ENCODE measurements at places on chromosomes 1 and 21.

DNA sequence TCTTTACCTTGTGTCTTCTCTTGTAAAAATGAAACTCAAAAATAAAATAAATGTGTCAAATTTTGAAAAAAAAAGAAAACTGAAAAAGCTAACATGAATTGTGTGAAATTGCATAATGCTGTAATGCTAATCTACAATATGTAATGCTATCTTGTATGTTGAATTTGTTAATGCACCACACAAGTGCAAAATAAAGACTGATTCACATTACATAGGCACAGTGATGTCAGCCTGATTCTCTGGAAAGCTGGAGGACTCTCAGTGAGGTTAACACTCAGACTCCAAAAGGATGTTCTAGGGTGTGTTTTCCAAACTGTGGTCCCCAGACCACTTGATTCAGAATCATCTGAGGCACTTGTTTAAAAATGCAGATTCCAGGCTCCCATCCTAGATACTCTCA lies 25.6 kb downstream of the SYT11 start:
- no peak for DNase-seq

DNA sequence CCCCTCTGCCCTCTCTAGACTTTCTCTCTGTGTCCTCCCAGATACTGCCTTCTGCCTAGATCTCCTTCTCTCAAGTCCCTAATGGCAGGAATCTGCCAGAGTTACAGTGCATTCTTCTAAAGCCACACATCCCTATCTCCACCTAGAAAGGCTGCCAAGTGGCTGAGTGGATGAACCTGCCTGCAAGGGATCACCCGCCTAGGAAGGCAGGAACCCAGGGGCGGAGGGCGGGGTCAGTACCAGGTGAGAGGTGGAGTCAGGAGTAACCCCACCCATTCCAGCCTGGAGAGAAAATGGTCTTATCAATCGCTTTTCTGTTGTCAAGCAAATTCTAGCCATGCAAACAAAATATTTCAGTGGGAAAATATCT lies 60.8 kb downstream of the BCAR3 start:
- no peak for DNase-seq

GRCh38 chr1:94382201-94382600 lies 36.0 kb upstream of the ABCD3 start:
- no peak for DNase-seq

DNA sequence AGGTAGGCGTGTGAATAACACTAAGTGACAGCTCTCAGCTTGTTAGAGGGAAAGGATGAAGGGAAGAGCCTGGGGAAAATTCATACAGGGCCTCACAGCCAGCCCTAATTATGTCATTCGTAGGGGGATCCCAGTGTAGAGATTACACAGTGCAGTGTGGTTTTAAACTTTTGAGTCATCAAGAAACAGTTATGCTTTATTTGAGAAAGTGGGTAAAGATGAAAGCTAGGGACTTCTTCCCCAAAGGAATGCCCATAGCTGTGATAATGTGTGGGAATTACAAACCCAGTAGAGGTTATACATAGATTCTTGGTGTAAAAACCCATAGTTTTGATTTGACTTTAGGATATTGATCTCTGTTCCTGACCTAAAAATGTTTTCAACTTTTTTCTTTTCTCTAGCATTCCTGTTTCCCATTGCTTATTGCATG lies 1.9 kb downstream of the TTF2 start:
- DNase-seq: peak; percentile 25

DNA sequence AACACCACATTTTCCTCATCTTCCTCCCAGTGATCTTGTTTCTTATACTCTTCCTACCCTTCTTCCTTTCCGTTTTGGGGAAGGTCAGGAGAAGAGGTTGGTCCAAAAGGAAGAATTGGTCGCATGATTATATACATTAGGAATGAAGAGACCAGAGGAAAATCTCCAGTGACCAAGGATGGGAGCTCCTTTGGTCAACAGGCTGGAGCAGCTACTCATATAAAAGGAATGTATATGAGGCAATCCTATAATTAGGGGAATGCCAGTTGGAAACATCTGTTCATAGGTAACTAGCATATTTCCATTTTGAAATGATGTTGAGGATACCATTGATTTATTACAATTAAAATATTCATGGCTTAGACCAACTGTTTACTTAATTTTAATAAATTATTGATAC lies 114.5 kb downstream of the LRRC40 start:
- DNase-seq: peak; percentile 20

DNA sequence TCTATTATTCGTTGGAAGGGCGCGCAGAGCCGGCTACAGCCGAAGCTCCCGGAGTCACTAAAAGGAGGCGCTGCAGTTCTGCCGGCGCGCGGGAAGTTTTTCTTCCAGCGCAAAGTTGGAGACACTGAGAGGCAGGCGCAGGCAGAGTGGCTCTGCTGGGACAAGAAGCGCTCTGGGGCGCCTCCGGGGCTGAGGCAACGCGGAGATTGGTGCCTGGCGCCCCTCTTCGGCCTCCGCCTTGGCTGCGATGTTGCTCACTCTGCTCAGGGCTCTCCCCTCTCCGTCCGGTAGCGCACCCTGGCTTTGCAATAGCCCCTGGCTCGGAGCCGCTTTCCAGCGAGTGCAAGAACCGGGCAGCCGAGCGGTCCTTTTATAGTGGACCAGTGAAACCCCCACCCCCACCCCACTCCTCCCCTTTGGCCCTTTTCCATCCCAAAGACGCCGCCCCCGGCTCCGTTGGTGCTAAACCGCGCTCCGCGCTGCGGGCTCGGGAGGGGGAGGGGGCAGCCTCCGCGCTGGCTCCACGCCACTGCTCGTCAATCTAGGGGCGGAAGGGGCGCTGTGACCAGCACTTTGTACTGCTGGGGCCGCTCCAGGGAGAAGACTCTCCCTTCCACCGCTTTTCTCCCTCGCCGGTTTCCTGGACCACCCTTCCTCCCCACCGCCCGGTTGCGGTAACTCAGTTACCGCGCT lies at the start of gene ADAMTS1:
ADAMTS1 (minus strand) TSS at position 344 of the 693 bp plus-strand sequence. CDS start 455 bp downstream, outside the sequence.
- peak; percentile 80 for DNase-seq

DNA sequence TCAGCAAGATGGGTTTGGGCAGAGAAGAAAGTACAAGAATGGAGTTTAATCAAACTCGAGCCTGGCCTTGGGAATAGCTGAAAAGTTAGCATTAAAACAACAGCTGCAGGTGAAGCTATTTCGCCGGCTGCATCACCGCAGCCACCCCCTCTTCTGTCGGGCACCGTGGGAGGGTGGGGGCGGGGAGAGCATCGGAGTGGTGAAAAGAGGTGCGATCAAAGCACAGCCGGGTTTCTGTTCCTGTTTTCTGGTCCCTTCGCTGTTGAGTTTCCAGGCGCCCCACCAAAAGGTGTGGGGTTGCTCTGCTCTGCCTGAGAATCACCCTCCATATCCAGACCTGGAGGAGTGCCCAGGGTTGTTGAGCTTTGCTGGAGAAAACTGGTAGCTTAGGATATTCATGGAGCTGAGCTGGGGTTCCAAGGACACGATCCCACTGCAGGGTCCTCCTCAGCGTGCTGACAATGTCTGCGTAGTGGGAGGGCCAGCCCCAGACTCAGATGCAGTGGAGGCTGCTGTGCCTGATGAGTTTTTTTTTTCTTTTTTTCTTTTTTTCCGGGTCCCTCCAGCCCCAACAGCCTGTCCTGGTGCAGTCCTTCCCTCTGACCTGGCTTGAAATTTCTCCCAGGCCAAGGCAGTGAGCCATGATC lies 127.5 kb upstream of the C1orf174 start:
- no peak for DNase-seq

DNA sequence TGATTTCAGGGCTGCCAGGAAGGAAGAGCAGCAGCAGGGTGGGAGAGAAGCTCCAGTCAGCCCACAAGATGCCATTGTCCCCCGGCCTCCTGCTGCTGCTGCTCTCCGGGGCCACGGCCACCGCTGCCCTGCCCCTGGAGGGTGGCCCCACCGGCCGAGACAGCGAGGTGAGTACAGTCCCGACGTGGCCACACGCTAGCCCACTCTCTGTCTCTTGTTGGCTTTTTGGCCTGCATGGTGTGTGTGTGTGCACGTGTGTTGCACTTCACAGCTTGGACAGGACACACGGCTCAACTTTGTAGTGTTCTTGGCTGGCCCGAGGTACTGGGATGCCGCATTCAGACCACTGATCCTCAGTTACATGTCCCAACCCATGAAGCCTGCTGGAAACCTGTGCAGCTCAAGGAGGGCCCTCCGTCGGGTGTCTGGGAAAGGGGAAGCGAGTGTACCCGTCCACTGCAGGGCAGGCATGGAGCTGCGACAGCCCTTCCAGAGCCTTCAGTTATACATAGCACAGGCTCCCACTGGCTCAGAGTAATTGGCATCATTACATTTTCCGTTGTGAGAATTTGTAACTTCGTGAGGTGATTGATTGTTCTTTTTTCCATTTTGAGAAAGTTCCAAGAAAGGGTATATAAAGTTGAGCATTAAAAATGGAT lies 454 bp downstream of the CORT start:
- DNase-seq: no peak

- no peak for DNase-seq
These were observed 7.6 kb downstream of the UBASH3A start for GRCh38 chr21:42411197-42411869.

DNA sequence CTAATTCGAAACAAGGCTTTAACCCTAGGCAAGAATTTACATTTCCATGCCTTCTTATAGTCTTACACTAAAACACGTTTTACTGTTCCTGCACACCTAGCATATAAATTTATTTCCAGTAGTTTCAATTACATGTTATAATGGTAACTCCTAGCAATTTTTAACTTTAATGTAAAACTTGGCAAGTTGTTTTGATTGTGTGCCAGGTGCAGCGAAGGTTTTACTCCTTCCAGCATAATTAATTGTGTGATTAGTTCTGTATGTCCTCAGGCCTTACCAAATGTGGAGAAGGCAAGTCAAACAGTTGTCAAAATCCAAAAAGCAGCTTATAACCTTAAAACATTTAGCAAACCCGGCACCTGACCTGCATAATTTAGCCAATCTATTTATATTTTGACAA lies 114.8 kb downstream of the KCNK1 start:
- no peak for DNase-seq

- DNase-seq: no peak
These were observed 371 bp downstream of the ARID1A start for GRCh38 chr1:26696119-26696653.

GRCh38 chr1:20321573-20321972 lies 30.9 kb downstream of the VWA5B1 start:
- no peak for DNase-seq

GRCh38 chr1:152034654-152035538 lies 1.9 kb downstream of the S100A11 start:
- DNase-seq: no peak

- DNase-seq: no peak
These were observed at the start of gene NT5C1A for GRCh38 chr1:39671793-39672550. NT5C1A (minus strand) TSS chr1:39672107; CDS start chr1:39672038, 69 bp downstream.

GRCh38 chr1:169902751-169903150 lies 9.1 kb upstream of the SCYL3 start:
- DNase-seq: no peak

DNA sequence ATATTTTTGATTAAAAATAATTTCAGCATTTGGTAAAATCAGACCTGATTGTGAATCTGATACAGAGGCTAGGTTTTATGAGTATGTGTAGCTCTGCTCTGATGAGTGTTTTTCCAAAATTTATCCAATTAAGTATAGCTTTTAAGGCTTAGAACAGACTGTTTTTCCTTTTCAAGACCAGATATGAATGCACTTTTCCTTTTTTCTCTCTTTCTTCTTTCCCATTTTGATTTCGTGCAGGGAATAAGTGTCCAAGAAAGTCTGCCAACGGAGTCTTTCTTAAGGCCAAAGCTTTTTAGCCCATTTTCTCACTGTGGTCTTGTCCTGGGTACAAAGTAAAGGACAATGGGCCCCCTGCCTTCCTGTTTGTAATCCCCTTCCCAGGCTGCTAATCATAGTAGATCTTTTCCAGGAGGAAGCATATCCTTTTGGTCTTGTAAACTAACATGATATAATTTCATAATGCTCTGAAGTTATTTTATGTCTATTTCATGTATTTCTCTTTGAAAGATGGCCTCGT lies 2.9 kb downstream of the KIF1B start:
- no peak for DNase-seq

DNA sequence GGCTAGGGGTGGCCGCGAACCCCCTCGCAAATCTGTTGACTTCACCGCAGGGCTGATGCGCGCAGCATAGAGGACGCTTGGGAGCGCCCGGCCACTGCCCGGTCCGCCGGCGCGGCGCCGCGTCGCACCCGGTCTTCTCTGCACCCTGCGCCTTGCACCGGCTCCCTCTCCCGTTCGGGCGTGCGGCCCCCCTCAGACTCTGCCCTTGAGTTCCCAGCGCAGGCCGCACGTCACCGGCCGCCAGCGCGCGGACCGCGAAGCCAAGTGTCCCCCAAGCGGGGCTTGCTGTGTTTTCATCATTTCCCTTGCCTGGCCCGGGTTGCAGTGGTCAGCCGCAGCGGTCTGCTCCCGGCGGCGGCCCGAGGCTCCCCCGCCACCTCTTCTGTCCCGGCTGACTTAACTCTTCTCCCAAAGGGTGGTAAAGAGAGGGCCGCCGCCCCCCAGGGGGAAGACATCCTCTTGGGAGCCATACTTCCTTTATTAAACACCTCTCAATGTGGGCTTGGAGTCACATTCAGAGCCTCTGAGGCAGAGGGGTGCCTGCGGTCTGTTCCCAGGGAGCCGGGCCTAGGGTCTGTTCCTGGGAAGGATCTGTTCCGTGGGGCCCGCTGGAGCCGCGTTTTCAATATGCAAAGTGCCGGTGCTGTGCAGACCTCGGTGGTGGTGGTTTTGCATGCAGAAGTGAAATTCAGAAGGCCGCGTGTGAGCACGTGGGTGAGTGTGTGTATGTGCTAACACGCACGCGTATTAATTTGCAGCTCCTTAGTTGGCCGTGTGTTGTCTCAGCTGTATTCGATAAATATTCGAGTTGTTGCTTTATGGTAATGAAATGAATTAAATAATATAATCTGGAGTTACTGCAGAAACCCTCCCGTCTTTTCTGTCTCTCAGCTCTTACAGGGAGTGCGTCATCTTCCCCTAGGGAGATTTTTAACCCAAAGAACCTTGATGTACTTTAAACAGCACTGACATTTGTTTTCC lies 17.6 kb downstream of the PBX1 start:
- no peak for DNase-seq

DNA sequence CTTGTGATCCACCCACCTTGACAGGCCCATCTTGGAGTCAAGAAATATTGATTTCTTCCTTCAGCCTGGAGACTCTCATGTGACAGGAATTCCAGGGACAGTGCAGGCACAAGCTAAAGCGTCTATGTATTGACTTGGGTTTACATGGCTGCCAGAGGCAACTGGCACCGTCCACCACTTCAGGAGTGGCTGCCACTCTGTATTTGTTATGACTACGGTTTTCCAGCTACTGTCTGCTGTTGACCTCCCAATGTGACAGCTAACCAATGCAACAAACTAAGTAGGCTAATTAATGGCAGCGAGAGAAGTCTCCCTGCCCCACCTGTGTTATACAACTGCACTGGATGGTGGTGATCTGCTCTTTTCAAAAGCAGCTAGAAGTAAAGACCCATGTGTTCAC lies 56.9 kb downstream of the CD58 start:
- no peak for DNase-seq

GRCh38 chr1:7615138-7615537 lies 156.0 kb upstream of the VAMP3 start:
- DNase-seq: no peak

DNA sequence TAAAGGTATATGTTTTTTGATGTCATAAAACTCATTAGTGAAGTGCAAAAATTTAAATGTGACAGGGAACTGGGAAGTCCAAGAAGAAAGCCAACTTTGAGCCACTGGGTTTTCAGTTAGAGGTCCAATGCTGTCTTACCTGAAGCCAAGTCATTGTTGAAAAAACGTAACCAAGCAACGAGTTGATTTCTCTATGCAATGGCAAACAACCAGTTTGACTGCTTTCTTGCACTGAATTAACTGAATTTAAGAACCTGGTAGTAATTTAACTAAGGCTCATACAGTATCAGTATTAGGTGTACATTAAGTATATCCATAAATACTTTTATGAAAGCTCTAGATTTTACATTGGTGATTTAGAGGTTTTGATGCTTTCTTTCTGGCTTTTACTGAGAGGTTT lies 20.2 kb upstream of the S1PR1 start:
- no peak for DNase-seq

GRCh38 chr1:1937549-1938275 lies 18.6 kb upstream of the TMEM52 start:
- no peak for DNase-seq

Data from AG09309 (cell line).